Mesenteric fat pad (tissue), 1 donor: ENCODE measurements at places on chromosomes 1 and 21. TPM values are rescaled to one million over a fixed set of nuclear protein-coding genes. Genes with fewer than 3 reads are reported as not detected.

DNA sequence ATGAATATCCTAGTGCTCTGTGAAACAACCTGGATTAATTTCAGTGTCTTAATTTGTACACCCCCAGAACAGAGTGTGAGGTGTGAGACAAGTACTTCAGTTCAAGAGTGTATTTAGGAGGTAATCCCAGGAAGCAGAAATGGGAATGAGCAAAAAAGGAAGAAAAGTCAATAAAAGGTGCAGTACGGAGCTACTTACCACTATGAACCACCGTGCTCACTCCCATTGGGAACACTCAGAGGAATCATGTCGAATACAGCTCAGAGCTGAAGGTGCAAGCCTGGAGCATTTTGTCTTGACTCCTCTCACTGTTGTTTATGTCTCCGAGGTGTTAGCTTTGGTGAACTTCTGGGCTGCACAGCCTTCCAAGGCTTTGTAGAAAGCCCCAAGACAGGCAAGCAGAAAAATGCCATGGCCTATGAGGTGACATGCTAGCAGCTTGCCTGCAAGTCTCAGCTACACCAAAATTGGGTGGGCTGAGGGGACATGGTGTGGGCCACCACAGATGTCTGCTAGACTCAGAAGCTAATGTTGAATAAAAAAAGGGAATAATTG is 7.4 kb upstream of the SVBP start:
- DNase-seq, result no peak

- no peak for DNase-seq
Measured at GRCh38 chr1:116855773-116856201, 53.9 kb upstream of the PTGFRN start.

LCE2A gene
- total RNA-seq, result not detected

ATAD3A gene
- total RNA-seq, result 26.2 TPM

HSD17B7 gene
- 8.9 TPM for total RNA-seq

- no peak for DNase-seq
Measured at GRCh38 chr1:160767395-160768294, 28.3 kb upstream of the LY9 start.

- no peak for DNase-seq
Measured at GRCh38 chr21:31505975-31506374, 153.5 kb upstream of the SOD1 start.

LMOD1 gene
- total RNA-seq, result 26.5 TPM

DNA sequence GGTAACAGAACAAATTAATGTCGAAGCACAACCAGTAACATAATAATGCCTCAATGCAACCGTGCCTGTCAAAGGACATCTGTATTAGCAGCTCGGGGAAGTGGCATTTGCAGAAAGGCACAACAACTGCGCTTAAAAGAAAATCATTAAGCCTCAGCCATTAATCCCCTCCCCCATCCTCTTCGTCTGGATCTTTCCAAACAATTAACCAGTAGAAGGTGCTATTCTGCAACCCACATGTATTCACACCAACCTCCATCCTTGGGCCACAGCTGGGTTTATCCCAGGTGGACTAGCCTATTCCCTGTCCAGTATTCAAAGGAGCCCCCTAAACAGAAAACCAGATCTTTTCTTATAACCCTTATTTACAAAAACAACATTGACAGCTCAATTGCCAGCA is 2.6 kb downstream of the RERE start:
- DNase-seq, result no peak

- no peak for DNase-seq
Measured at GRCh38 chr1:27994060-27994459, 34.3 kb downstream of the XKR8 start.

DNA sequence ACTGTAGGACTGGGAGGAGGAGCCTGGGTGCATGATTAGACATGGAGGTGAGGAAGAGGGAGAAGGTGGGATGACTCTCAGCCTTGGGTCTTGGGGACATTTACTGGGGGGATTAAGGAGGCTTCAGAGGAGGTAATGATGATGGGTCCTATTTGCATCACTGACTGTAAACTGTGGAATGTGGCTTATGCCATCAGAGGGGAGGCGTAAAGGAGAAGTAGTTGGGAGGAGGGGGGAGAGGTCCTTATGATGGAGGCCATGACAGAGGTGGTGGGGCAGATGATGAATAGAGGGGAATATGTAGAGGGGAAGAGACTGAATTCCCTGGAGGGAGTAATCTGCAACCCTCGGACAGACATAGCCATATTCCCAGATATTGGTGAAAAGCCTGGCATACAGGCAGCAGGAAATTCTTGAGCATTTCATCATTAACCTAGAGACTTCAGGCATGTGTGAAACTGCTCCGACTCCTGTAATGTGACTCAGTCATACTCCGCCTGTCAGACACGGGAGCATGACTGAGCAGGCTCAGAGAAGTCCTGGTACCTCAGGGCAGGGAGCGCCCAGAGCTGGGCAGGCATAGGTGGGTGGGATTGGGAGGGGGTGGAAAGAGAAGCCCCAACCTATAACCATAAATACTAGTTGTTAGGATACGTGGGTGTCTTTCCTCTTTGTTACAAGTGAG is 8.0 kb upstream of the LCE5A start:
- DNase-seq, result no peak

DNA sequence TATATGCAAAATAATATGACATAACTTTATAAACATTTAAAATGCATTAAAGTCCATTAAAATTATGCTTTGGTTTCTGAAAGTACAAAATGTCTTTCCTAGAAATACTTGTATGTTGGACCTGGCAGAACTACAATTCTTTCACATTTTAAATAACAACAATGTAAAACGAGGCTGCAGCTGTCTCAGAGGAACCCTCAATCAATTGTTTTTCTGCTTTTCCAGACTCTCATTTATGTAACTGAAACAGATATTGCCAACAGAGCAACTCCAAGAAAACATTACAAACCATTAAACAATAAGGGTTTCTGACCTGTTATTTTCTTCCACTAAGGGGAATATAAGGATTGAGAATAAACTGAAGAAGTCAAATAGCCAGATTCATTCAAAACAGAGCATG is 1193.4 kb downstream of the NCAM2 start:
- no peak for DNase-seq

GRCh38 chr1:79920960-79921669 is 914.6 kb upstream of the ADGRL4 start:
- no peak for DNase-seq

DNA sequence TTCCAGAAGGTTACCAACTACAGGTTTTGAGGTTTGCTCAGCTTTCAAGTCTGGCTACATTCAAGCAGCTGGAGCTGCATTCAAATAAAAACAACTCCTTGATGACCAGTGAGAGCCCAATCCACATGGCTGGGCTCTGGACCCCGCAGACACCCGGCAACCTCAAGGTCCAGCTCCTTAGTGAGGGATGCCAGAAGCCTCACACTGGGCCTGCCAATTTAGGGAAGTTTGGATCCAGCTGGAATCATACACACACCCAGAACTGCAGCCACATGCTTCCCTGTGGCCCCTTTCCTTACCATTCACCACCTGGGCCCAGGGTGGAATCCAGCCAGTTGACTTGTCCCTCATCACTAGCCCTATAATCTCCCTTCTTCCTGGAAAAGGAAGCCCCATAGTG is 123.7 kb downstream of the UBE2U start:
- no peak for DNase-seq

DNA sequence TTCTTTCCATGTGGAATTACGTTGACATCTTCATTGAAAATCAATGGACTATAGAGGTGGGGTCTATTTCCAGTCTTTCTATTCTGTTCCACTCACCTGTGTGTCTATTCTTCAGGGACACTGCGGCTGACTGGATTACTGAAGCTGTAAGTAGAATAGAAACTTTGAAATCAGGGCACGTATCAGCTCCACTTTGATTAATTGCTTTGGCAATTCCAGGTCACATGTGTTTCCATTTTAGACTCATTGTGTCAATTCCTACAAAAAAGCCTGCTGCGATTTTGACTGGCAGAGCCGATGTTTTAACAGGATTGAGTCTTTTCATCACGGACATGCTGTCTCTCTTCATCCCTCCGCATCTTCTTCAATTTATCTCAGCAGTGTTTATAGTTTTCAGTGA is 20.9 kb upstream of the RNF223 start:
- DNase-seq, result no peak

GRCh38 chr1:207398986-207399385 is 55.1 kb upstream of the CR2 start:
- no peak for DNase-seq
